ENCODE measurements at places on chromosomes 16 and 17. TPM values are rescaled to one million over a fixed set of nuclear protein-coding genes. Genes with fewer than 3 reads are reported as not detected.

Gene MYH2
- not detected for total RNA-seq

Gene KRT31
- total RNA-seq, result not detected

Gene KRTAP2-1
- total RNA-seq, result not detected

Gene GPR142
- not detected for total RNA-seq

Gene GLYR1
- 147 TPM for total RNA-seq

- peaks cover 13% of the 10 kb centered on the region for H3K4me1 ChIP-seq
- peaks cover 6% of the 10 kb centered on the region for H3K27me3 ChIP-seq
- no peaks in the 10 kb centered on the region for H3K36me3 ChIP-seq
Measured at GRCh38 chr16:10575506-10576130, 4.8 kb downstream of the EMP2 start.

DNA sequence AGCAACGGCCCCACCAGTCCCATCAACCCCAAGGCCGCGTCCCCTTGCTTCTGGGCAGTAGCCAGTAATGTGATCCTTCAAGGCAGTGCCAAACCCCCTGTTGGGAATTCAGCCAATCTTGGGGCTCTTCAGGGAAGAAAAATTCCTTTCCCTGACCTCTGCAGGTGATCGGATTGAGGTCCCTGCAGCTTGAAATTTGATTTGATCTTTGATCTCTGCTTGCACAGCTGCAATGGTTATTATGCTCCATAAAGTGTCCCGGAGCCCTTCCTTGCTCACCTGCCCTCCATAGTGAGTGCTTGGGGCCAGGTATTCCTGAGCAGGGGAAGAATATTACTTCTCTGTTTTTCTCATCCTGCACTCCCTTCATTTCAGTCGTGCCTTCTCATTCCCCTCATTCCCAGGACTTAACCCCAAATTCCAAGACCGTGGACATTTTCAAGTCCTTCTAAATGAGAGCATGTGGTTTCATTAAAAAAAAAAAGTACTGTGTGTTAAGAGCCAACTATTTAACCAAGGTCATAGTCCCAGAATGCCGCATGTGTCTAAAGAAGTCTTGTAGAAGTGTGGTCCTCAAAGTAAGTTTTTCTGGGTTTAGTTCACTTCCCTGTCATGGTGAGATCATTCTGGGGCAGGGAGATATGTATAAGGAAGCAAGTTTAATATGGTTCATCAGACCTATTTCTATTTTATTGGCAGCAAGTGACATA lies 56.3 kb downstream of the SOX9 start:
- H3K4me1 ChIP-seq, result no peaks in the 10 kb centered on the region
- no peaks in the 10 kb centered on the region for H3K36me3 ChIP-seq
- H3K27me3 ChIP-seq, result no peaks in the 10 kb centered on the region

Data from B cell (primary cell).